Muscle of leg (tissue), 16 donors: ENCODE measurements at places on chromosomes 5 and 9. TPM values are rescaled to one million over a fixed set of nuclear protein-coding genes. Genes with fewer than 3 reads are reported as not detected.

The CCNO gene
- 0.04 TPM for total RNA-seq

The RNF38 gene
- 12.1 TPM for total RNA-seq

The CCL28 gene
- total RNA-seq = 0.22 TPM

The ACOT12 gene
- 0.18 TPM for total RNA-seq

The SLC34A1 gene
- not detected for total RNA-seq

The MUSK gene
- 13.2 TPM for total RNA-seq
